GM23338 (cell line): ENCODE measurements at places on chromosomes 5 and 9. TPM values are rescaled to one million over a fixed set of nuclear protein-coding genes. Genes with fewer than 3 reads are reported as not detected.
A peak's percentile ranks its signal among the peaks of the same experiment; 100 is the strongest.

BAAT gene
- total RNA-seq = 0.14 and 0.58 TPM in 2 replicates

PCSK5 gene
- total RNA-seq = 30.8 and 34.8 TPM in 2 replicates

INSYN2B gene
- 4.4 TPM in 1 of 2 replicates, not detected in the other for total RNA-seq

DNA sequence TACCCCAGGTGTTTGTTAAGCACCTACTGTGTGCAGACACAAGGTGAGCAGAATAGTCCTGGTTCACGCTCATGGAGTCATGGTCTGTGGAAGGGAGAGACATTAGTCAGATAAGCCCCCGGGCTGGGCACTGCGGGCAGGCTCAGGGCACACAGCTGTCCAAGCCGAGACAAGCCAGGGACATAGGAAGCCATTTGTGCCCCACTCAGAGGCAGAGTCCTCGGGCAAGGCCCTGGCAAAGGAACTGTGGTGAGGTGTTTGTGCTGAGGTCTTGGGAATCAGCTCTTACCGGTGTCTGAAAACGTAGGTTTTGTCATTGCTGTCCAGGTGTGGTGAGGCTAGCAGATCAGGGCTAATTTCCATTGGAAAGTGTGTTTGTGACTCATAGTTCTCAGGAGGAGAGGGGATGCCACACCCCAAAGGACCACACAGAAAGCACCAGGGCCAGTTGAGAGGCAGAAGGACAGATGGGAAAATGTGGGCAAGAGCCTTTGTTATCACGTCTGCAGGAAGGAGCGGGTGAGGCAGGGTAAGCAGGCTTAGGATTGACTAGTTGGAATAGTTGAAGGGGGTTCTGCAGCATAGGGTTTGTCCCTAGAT is 46.1 kb upstream of the NEURL1B start:
- no peaks in the 10 kb centered on the region for H3K4me1 ChIP-seq
- H3K36me3 ChIP-seq = no peaks in the 10 kb centered on the region
- H3K27ac ChIP-seq = no peak overlapping the region
- no peak for DNase-seq
- H3K4me3 ChIP-seq = no peak overlapping the region
- no peaks in the 10 kb centered on the region for H3K27me3 ChIP-seq

ZNF484 gene
- total RNA-seq = 17.1 and 19.4 TPM in 2 replicates

DNA sequence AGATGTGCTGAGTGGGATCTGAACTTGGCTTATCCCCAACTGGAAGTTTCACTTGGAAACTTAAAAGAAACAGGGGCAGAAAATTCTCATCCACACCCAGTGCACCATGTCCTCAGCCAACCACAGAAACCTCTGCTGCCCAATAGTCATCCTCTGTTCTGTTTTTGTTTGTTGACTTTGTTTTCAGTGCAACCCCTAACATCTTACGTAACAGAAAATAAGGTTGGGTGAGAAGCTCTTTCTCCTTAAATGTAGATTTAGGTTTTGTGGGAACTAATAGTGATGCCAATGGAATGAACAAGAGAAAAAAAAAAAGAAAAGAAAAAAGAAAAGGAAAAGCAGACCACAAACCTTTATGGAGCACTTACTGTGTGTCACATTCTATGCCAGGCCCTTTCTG is 262.8 kb downstream of the PAPPA start:
- H3K27me3 ChIP-seq = no peaks in the 10 kb centered on the region
- DNase-seq = no peak
- no peaks in the 10 kb centered on the region for H3K4me1 ChIP-seq

ZNF658 gene
- total RNA-seq = 4.9 and 5.1 TPM in 2 replicates

DNA sequence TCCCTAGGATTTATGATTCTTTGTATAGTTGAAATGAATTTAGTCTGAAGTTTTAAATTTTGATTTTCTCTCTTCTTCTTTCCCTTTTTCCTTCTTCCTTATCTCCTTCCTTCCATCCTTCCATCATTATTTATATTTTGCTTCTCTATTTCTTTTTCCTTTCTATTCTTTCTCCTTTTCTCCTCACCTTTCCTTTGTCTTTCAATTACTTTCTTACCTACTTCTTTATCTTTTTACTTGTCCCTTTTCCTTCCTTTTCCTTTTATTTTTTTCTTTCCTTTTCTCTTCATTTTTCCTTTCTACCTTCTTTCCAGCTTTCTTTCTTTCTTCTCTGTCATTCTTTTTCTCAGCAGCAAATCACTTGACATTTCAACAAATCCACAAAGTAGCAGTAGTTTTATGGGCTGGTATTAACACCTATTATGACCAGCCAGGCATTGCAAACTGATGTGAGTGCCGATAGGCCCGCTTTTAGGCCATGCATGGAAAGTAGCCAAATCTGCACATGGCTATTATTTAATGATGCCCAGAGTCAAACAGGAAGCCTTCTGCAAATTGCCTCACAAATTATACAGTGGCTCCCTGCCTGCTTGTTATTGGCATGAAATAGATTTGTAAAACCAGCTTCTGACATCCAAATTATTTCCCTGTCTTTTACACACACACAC is 37.1 kb upstream of the NR3C1 start:
- peaks cover 5% of the 10 kb centered on the region; the same call in 1 of the 2 replicates for H3K4me1 ChIP-seq
- no peak overlapping the region for H3K27ac ChIP-seq
- no peak for DNase-seq
- no peak overlapping the region for H3K4me3 ChIP-seq

THBS4 gene
- 13.7 and 23.2 TPM in 2 replicates for total RNA-seq

DNA sequence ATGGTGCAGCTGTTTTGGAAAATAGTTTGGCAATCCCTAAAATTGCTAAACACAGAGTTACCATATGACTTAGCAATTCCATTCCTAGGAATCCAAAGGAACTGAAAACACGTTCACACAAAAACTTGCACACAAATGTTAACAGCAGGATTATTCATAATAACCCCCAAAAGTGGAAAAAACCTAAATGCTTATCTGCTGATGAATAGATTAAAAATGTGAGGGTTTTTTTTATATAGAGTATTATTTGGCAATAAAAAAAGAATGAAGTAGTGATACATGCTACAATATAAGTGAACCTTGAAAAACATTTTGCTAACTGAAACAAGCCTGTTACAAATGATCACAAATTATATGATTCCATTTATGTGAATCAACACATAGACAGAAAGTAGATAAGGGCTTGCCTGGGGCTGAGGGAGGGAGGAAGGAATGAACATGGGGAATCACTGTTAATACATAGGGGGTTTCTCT is 45.1 kb upstream of the TRIO start:
- no peak overlapping the region for H3K4me3 ChIP-seq
- H3K27me3 ChIP-seq = no peaks in the 10 kb centered on the region
- H3K36me3 ChIP-seq = no peaks in the 10 kb centered on the region
- no peak for DNase-seq
- no peak overlapping the region for H3K27ac ChIP-seq

DNA sequence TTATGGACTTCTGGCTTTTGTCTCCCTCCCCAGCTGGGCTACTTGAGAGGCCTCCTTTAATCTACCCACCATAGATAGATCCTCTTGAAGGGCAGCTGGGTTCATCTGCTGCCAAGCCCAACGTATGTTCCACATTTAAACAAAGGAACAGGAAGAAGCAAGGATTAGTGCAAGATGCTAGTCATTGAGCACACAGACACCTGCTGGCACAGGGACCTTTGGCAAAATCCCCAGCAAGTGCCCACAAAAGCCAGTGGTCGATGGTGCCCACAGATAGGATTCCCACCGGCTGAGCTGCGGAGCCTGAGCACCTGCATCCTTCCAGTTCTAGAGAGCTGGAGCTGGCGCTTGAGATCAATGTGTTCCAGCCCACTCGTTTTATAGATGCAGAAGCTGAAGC is 57.7 kb upstream of the SHB start:
- H3K36me3 ChIP-seq = no peaks in the 10 kb centered on the region
- no peaks in the 10 kb centered on the region for H3K4me1 ChIP-seq
- no peak for DNase-seq

GRCh38 chr9:69317894-69318293 is 7.1 kb upstream of the ENTREP1 start:
- H3K27ac ChIP-seq = no peak overlapping the region
- peaks cover 6% of the 10 kb centered on the region; the same call in 1 of the 2 replicates for H3K27me3 ChIP-seq
- H3K36me3 ChIP-seq = 0 out of 2 replicates have a peak, but pooled peaks cover 16% of the 10 kb centered on the region
- H3K4me1 ChIP-seq = peaks cover 27% of the 10 kb centered on the region

GRCh38 chr9:134065612-134066419 is 2.0 kb downstream of the BRD3 start:
- no peaks in the 10 kb centered on the region for H3K36me3 ChIP-seq
- H3K4me1 ChIP-seq = peaks cover 14% of the 10 kb centered on the region
- DNase-seq = no peak
- H3K4me3 ChIP-seq = peak overlapping the region; percentile 95

SLC27A6 gene
- 3.4 and 4.8 TPM in 2 replicates for total RNA-seq

- H3K27ac ChIP-seq = no peak overlapping the region
- no peak overlapping the region for H3K4me3 ChIP-seq
- H3K36me3 ChIP-seq = no peaks in the 10 kb centered on the region
These were observed 151.9 kb downstream of the MACROH2A1 start for GRCh38 chr5:135246923-135247795.

GRCh38 chr5:80540691-80541090 is 29.4 kb downstream of the ANKRD34B start:
- DNase-seq = no peak
- H3K4me1 ChIP-seq = no peaks in the 10 kb centered on the region
- H3K4me3 ChIP-seq = no peak overlapping the region
- no peaks in the 10 kb centered on the region for H3K27me3 ChIP-seq
- H3K36me3 ChIP-seq = no peaks in the 10 kb centered on the region

DNA sequence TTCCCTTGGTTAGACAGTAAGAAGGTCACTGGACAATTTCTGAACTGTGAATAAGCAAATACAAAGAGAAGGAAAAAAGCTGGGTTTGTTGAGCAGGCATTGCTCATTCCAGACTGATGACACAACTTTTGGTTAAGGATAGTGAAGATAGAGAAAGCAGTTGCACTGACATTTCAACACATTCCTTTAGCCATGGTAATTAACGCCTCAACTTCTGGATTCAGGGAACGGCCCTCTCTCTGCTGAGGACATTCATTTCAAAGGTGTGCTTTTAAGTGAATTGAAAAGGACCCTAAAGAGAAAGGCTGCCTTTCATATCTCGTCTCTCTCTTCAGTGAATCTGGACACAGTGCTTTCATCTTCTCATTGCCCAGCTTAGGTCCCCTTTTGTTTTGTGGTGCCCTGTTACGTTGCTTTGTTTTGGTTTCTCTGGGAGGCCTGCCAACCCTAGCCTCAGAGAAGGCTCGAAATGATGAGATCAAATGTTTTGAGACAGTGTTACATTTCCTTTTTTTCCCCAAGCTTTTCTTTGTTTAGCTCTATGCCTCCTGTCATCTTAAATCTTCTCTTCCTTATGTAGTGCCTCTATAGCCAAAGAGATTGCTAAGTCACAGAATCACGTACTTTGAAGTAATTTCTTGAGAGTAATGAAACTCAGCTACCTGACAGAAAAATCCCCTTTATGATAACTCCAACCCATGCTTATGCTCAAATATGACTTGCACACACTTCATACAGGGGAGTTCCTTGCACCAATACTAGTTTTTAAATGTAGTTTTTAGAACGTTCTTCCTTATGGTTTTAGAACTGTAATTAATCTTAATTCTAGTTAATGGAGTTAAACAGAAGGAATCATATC is 94.4 kb upstream of the IFNE start:
- no peak overlapping the region for H3K27ac ChIP-seq
- H3K4me3 ChIP-seq = no peak overlapping the region
- 0 out of 2 replicates have a peak, but pooled peaks cover 4% of the 10 kb centered on the region for H3K4me1 ChIP-seq
- no peaks in the 10 kb centered on the region for H3K36me3 ChIP-seq
- DNase-seq = no peak

DNA sequence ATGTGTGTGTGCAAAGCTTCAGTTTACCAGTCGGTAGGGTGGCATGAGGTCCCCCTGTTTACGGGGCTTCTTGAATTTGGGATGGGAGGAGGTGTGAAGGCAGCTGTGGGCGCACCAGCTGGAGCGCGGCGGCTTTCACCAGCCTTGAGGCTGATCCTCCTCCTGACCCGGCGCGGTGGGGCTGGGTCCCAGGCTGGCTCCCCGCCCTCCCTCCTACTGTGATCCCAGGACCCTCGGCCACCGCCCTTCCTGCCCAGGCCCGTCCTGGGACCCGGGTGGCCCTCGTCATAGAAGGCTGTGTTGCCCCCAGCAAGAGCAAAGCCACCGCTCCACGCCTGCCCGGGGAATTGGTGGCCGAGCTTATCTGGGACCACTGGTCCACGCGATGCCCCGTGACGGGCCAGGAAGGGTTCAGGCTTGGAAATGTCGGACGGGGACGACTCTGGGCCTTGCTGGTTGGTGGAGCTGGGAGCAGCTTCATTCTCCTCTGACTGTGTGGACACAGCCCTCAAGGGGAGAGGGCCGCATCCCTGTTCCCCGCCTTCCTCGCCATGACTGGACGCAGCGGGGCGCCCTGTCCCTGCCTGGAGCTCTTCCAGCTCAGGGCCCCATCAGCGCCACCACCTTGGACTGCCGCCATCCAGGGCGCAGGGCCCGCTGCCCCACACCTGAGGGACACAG is 271.1 kb upstream of the IRX1 start:
- H3K27ac ChIP-seq = no peak overlapping the region
- H3K27me3 ChIP-seq = no peaks in the 10 kb centered on the region
- H3K4me1 ChIP-seq = peaks cover 7% of the 10 kb centered on the region; the same call in 1 of the 2 replicates
- H3K4me3 ChIP-seq = no peak overlapping the region

GRCh38 chr9:94866770-94867169 is 140.3 kb downstream of the AOPEP start:
- peaks cover 9% of the 10 kb centered on the region; the same call in 1 of the 2 replicates for H3K4me1 ChIP-seq
- no peaks in the 10 kb centered on the region for H3K27me3 ChIP-seq
- no peak overlapping the region for H3K27ac ChIP-seq
- DNase-seq = no peak
- H3K36me3 ChIP-seq = no peaks in the 10 kb centered on the region

GRCh38 chr5:171661143-171661542 is 124.5 kb upstream of the SMIM23 start:
- no peaks in the 10 kb centered on the region for H3K27me3 ChIP-seq
- DNase-seq = no peak
- H3K36me3 ChIP-seq = no peaks in the 10 kb centered on the region
- H3K27ac ChIP-seq = no peak overlapping the region

NUTM2G gene
- total RNA-seq = 0.54 and 1.6 TPM in 2 replicates

TOR2A gene
- 21.1 and 23.5 TPM in 2 replicates for total RNA-seq

DBN1 gene
- 242 and 290 TPM in 2 replicates for total RNA-seq
